Fibroblast of lung (primary cell): ENCODE measurements at places on chromosomes 11 and 22.

GRCh38 chr22:30044369-30044768, 35.9 kb upstream of the HORMAD2 start:
- DNase-seq, result peak; percentile 90

- DNase-seq, result no peak
These were observed 24.6 kb upstream of the COMT start for GRCh38 chr22:19916941-19917340.

- no peak for DNase-seq
These were observed 42.1 kb upstream of the MOB2 start for GRCh38 chr11:1528710-1529109.

- DNase-seq, result no peak
These were observed 33.6 kb upstream of the SUSD2 start for GRCh38 chr22:24147666-24148065.

GRCh38 chr11:127470306-127470884, 469.8 kb upstream of the KIRREL3 start:
- DNase-seq, result no peak

DNA sequence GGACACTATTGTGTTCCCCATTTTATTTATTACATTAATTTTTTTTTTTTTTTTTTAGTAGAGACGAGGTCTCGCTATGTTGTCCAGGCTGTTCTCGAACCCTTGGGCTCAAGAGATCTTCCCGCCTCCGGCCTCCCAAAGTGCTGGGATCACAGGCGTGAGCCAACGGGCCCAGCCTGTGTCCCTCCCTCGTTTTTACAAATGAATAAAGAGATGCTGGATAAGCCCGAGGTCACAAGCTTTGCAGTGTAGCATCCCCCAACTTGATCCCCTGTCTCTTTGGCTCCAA, 297 bp upstream of the MTFP1 start:
- no peak for DNase-seq

DNA sequence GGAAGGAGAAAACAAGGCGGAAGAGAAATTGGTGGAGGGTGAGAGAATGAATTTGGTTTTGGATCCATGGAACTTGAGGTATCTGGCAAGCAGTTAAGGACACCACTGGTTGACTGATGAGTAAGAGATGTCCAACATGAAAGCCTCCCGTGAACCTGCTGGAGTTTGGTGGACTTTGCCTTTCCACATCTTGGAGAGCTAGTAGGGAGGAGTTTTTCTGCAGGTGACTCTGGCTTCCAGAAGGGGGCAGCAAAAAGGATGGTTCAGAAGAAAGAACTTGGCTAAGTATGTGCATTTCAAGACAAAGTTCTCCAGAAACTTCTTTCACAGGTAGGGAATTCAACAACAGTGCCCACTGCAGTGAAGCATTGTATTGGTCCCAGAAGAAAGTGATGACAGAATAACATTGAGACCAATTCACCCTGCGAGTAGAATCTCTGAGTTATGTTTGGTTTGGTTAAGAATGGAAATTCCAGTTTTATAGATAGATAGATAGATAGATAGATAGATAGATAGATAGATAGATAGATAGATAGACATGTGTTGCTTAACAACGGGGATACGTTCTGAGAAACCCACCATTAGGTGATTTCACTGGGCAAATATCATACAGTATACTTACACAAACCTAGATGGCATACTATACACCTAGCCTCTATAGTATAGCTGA, 28.5 kb downstream of the DCDC1 start:
- peak; percentile 42 for DNase-seq

DNA sequence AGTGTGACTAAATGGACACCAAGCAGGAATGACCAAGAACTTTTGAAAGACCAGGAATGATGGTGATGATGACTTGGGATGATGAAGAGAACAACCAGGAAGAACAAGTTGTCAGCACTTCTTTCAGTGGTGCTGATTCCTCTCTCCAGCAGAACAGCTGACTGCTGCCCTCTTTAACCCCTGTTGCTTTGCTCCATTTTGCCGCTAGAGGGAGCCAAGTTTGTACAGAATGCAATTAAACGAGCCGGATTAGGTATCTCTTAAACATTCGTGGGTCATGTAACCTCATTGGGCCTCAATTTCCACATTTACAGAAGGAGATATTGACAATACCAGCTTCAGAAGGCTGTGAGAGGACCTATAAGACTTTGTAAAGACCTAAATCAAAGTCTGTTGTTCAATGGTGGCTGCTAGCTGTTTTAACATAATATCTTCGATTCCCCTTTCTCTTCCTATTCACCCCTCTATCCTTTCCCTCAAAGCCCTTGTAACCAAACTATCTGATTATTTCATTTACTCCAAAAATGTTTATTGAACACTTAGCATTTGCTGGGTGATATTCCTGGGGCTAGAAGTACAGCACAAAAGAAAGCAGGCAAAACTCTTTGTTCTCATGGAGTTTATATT, 1.9 kb downstream of the OR4S1 start:
- DNase-seq, result peak; percentile 19

- DNase-seq, result peak; percentile 75
These were observed 58.2 kb upstream of the FTH1 start for GRCh38 chr11:62025487-62026105.

DNA sequence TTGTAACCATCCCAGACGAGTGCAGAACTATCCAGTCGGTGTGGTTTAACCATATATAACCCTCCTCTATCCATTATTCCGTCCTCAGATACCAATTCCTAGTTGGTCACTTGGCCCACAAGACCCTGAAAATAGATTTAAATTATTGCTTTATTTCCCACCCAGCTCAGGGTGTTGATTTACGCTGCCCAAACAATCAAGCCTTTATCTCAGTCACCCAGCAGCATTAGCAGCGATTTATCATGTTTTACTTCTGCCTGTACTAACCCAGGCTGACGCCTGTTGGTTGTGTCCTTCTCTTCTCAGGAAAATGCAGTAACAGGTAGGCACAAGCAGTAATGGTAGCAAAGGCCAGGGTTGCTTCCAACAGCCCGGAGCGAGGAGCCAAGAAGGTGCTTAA, 81.2 kb downstream of the DSCAML1 start:
- DNase-seq, result no peak

GRCh38 chr11:112623057-112623456, 338.2 kb upstream of the NCAM1 start:
- DNase-seq, result no peak

GRCh38 chr11:87329172-87329571, 291.4 kb downstream of the TMEM135 start:
- DNase-seq, result no peak

GRCh38 chr11:72037554-72038311, 39.0 kb downstream of the IL18BP start:
- DNase-seq, result peak; percentile 18

DNA sequence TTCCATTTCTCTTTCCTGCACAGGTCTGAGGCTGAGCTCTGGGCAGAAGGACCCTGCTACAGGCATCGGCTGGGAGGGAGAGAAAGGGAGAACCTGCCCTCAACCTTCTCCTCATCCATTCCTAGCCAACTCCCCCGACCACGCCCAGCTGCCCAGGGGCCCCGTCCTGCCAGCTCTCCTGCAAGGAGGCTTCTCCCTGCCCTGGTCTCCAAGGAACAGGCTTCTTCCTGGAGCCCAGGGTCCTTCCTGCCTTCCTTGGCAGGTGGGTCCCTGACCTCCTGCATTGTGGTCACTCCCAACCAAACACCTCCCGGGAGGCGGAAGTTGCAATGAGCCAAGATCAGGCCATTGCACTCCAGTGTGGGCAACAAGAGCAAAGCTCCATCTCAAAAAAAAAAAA, 12.5 kb upstream of the HMOX1 start:
- no peak for DNase-seq

DNA sequence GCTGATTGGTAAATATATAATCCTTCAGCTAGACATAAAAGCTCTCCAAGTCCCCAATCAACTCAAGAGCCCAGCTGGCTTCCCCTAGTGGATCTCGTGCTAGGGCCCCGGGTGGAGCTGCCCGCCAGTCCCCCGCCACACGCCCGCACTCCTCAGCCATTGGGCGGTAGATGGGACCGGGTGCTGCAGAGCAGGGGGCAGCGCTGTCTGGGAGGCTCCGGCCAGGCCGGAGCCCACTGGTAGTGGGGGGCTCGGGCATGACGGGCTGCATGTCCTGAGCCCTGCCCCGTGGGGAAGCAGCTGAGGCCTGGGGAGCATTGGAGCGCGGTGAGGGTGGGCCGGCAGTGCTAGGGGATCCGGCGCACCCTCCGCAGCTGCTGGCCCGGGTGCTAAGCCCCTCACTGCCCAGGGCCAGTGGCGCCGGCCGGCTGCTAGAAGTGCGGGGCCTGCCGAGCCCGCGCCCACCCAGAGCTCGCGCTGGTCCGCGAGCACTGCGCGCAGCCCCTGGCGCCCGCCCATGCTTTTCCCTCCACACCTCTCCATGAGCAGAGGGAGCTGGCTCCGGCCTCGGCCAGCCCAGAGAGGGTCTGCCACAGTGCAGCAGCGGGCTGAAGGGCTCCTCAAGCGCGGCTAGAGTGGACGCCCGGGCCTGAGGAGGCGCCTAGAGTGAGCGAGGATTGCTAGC, 1680.6 kb upstream of the RAG2 start:
- DNase-seq, result no peak

- DNase-seq, result no peak
These were observed 8.5 kb downstream of the PPFIA1 start for GRCh38 chr11:70278994-70279393.

GRCh38 chr11:62169448-62169847, 20.6 kb upstream of the SCGB1D1 start:
- no peak for DNase-seq

DNA sequence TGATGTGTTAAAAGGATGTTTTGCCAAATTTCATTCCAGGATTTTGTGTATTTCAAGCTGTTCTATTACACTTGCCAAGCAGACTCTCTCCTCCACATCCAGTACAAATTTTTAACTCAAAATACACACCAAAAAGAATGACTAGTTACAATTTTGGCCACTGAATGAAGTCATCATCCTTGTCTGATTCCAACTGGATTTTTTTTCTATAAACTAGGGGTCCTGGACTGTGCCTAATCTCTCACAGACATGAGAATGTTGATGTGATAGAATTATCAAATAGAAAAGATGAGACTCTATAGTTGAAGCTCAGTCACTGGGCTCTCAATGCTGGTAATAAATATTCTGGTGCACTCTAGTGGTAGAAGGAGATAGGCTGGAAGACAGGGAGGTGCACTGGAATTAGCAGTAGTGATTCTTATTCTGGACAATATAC, 85.8 kb downstream of the FANCF start:
- peak; percentile 22 for DNase-seq

- DNase-seq, result no peak
These were observed 1.6 kb upstream of the SUSD2 start for GRCh38 chr22:24179478-24180210.

DNA sequence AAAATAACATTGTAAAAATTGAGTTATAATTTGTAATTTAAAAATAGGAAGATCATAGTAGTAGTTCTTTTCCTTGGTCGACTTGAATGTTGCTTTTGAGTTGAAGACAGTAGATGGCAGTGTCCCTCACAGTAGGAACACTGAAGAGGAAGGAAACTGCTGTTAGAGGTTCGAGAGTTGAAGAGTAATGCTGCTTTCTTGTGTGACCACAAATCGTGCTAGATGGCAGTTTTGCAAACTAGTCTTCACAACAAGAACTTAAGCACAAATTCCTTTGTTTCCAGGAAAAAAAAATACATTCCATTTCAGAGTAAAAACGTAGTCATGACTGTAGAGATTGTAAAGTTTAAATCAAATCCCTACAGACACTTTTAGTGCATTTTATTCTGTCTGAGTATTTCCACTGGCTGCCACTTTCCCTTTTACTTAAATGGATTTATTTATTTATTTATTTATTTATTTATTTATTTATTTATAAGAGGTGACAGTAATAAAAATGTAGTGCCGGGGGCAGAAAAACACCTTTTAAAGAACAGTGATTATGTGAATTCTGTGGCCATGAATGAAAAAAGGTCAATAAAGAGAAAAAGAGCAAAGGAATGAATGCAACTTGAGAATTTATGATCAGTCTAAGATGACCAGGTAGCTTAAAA, 54.6 kb downstream of the SPECC1L start:
- peak; percentile 85 for DNase-seq

DNA sequence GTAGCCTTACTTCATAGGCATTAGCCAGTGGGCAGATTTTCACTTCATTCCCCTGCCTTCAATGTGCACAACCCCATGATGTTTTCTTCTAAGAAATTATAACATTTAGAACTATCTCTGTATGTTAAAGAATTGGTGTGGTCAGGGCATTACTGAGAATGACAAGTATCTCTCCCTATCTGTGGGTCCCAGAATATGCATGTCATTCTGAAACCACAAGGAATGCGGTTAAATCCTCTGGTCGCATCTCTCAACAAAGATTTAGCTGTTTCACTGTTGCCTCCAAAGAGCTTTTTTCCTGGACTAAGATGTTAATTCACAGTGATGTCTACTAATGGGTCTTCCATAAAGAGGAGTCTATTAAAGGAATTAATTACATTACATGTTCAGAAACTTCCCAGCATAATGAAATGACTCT, 62.7 kb downstream of the LIF start:
- DNase-seq, result peak; percentile 11

DNA sequence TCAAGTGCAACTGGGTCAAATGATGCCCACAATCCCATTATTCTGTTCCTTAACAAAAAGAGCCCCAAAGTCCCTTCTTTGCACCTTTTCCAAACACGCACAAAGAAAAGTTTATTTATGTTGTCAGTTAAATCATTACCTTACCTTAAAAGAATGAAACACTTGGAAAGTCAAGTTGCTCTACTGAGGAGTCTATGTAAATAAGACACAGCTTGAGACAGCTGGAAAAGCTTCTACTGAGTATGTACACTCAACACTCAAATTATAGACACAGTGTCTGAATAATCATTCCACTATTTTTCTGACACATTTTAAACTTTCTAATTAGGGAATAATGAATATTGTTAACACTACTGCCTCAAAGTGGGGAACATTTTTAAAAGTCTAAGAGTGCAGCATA, 21.6 kb upstream of the PHLDA2 start:
- no peak for DNase-seq

- DNase-seq, result no peak
These were observed 946.5 kb upstream of the RAG2 start for GRCh38 chr11:37544491-37544890.

GRCh38 chr22:29917052-29917902, 34.3 kb downstream of the MTMR3 start:
- DNase-seq, result peak; percentile 51

DNA sequence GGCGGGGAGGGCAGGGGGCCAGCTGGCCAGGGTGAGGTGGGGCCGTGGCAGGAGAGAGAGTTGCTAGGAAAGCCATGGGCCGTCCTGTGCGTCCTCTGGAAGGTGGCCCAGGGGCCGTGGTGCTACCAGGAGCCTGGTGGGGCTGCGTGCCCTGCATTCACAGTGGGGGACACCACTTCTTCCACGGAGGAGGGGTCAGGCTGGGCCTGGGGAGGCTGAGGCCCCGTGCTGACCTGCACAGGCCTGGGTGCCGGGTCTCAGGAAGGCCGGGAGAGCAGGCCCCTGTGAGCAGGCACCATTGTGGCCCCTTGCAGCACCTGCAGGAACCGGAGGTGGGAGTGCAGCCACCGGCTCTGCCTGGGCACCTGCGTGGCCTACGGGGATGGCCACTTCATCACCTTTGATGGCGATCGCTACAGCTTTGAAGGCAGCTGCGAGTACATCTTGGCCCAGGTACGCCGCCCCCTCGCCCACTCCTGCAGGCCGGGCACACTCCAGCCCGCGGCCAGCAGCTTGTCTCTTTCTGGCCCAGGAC, 12.0 kb downstream of the MUC5B start:
- no peak for DNase-seq

- DNase-seq, result no peak
These were observed 55.7 kb downstream of the NRXN2 start for GRCh38 chr11:64667154-64667745.
